ENCODE measurements at places on chromosomes 4 and X.

- DNase-seq = no peak
Measured at GRCh38 chrX:154329294-154329693, 33.7 kb downstream of the TKTL1 start.

- no peak for DNase-seq
Measured at GRCh38 chr4:94690851-94691254, 66.9 kb upstream of the BMPR1B start.

DNA sequence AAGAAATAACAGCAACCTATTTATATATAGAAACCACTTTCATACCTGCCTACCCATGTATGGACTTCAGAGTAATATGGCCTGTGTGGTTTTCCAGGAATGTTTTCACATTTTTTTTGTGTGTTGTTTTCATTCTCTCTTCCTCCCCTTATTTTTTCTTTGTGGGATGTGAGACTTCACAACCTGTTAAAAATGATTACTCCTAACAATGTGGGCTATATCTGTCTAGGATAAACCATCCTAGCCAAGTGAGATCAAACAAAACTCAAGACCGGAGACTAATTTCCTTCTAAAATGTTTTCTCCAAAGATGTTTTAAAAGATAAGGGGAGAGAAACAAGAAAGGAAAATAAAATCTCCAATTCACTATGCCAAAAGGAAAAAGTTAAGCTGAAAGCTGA is 106.1 kb upstream of the DIPK2B start:
- DNase-seq = no peak

- no peak for DNase-seq
Measured at GRCh38 chrX:87337267-87337666, 180.3 kb upstream of the KLHL4 start.

GRCh38 chr4:159828687-159829086 is 725.8 kb downstream of the RAPGEF2 start:
- DNase-seq = no peak

DNA sequence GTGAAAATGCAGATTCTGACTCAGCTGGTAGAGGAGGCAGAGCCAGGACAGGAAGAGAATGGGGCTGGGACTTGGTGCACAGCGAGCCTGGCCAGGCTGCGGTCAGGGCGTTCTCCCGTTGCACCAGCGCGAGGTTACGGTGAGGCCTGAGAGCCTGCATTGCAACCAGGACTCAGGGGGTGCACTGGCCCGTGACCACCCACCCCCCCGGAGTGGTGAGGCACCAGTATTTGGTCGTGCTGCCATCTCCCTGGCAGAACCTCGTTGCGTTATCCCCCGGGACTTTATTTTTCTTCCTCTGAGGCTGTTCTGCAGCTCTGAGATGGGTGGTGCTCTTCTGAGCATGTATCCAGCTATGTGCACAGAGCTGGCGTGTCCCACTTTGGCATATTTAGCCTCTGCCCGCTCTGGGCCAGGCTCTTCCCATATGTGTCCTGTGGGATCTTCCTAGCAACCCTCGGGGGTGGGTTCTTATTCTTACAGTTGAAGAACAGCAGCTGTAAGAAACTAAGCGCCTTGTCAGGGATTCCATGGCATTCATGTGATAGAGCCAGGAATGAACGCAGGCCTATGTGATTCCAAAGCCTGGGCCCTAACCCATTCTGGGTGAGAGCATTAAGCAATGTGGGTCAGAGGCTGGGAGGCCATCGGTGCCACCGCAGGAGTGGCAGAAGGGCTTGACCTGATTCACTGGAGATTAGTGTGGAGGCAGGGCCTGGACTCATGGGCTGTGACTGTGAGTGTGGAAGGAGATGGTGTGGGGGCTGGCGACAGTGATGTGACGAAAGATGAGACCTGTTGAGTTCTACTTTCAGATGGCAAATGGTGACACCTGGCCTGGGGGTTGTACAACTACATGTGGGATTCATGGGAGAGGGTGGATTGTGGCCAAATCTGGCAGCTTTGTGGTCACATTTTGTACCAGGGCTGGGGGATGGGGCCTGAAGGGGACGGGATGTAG is 3.1 kb downstream of the TADA2B start:
- DNase-seq = no peak

DNA sequence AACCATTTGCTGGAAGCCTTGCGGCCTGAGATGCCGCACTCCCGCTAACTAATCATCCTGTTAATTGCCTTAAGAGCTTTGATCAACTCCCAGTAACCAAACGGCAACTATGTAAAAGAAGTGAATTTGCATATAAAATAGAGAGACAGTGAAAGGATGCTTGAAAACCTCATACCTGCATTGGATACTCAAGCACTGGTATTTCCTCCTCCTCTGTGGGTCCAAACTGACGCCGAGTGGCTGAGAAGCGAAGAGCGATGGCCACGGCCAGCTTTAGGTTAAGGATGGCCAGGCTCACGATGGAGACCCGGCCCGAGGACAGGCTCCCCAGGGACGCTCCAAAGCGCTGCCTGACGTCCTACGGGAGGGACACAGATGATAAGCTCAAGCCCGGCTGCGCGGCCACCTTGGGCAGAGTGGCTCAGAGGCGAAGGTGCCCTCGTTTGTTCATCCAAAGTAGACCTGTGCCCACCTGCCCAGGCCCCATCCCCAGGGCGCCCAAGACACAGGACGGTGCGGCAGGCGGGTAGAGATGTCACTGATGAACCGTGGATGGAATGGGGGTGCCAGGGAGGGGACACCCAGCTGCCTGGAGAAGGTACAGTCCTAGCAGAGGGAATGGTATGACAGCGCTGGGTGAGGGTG is 43.6 kb downstream of the ACOX3 start:
- DNase-seq = no peak

DNA sequence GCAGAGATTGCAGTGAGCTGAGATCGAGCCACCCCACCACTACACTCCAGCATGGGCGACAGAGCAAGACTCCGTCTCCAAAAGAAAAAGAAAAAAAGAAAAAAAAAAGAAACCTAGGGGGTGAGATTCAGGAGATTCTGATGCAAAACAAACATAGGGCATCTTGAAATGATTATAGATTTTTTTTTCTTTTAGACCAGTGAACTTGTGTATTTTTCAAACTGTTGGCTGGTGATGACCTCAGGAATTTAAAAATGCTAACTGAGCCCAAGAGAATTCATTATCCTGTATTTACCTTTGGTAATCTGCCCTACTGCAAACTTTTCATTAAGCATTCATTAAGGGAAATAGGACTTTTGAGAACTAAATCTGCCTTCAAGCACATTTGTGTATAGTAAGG is 20.6 kb downstream of the ATP10D start:
- DNase-seq = no peak

DNA sequence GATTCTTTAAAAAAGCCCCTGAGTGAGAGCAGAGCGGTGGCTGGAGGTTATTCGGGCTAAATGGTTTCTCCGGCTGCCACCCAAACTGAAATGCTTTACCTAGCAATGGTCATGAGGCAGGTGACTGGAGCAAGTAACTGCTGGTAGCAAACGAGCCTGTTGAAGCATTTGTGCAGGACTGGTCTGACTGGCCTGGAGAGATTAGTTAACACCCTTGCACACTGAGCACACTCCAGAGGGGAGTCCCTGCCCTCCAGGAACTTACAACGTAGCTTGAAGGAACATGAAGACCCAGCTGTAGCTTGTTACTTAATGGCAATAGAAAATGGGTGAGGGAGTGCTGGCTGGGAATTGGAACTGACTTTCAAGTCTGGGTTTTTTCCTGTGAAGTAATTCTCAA is 40.4 kb downstream of the CCNG2 start:
- no peak for DNase-seq

GRCh38 chr4:164204434-164204833 is 549.5 kb upstream of the SMIM31 start:
- DNase-seq = no peak

DNA sequence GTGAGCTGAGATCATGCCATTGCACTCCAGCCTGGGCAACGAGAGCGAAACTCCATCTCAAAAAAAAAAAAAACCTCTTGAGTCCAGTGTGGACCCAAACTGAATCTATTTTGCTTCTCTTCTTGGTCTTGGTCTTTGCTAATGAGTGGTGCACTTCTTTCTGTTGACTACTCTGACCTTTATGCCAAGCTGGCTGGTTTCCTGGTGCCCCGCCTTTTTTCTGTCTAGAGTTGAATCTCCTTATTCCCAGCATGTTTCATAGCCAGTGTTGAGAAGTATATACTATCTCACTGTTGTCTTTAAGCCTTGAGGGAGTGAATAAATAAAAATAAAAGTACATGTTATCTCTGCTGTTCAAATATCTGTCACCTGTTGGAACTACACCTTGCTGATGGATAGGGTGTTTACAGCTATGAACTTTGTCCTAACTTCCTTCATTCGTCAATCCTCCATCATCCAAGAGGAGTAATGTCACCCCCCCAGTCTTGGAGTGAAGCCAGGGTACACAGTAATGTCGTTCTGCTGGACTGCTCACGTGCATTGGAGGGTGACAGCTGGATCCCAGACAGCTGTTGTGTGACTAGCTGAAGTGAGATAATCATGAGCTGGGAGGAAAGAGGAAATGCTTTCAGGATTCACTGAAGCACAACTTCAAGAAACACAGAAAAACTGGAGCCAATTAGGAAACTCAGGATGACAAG is 99.3 kb upstream of the PRKG2 start:
- no peak for DNase-seq

DNA sequence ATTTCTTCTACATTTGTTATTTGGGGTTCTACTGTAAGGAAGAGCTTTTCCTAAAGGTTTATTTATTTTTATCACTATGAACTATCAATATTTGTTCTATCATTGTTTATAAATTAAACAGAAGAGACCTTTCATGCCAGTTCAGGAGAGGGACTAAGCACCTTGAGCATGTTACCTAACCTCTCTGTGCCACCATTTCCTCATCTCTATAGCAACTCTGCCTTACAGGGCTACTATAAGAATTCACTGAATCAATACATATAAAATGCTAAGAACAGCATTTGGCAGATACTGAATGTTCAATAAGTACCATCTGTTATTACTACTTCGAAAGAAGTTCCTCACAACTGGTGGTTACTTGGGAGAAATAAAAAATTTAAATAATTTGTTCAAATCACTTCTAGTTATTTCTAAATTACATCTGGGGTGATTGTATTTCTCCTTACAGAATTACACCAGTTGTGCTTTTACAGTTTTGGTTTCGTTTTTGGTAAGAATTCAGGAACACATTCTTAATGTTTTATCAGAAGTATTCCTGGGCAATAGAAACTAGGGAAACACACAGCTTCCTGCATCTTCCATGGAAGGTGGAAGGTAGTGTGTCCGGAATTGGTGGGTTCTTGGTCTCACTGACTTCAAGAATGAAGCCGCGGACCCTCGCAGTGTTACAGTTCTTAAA is 32.9 kb downstream of the EREG start:
- no peak for DNase-seq

DNA sequence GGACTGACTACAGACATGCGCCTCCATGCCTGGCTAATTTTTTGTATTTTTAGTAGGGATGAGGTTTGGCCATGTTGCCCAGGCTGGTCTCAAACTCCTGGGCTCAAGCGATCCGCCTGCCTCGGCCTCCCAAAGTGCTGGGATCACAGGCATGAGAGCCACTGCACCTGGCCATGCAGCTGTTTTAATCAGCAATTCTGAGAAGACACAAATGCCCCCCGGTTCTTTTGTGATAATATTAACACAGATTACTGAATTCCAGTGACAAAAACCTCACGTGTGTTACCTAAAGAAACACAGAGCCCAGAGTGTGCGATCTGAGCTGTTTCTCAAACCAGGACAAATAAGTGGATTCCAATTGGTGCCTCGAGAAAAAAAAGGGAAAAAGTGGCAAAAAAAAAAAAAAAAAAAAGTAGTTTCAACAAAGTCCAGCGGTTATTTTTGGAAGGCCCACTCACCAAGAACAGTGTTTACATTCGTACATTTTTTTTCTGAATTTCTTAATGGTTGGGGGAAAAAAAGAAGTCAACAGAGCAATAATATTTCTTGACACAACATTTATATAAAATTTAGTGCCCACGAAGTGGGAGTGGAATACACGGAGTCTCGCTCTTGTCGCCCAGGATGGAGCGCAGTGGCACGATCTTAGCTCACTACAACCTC is 17.2 kb downstream of the DHRSX start:
- no peak for DNase-seq

DNA sequence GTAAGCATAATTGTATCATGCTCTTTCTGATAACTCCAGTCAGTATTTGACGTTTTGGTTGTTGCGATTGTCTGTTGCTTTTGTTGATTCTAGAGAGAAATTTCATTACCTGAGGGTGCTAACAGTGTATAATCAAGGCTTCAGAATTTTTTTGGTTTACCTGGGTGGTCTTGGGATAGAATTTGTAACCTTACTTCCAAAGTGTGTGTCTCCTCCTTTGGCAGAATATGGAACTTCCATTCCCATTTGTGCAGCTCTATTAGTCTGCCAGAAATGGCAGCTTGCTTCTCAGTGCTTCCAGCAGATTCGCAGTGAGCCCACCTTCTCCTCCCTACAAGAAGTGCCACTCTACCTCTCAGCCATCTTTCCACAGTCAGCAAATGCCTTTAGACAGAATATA is 5.3 kb downstream of the COPS4 start:
- no peak for DNase-seq

DNA sequence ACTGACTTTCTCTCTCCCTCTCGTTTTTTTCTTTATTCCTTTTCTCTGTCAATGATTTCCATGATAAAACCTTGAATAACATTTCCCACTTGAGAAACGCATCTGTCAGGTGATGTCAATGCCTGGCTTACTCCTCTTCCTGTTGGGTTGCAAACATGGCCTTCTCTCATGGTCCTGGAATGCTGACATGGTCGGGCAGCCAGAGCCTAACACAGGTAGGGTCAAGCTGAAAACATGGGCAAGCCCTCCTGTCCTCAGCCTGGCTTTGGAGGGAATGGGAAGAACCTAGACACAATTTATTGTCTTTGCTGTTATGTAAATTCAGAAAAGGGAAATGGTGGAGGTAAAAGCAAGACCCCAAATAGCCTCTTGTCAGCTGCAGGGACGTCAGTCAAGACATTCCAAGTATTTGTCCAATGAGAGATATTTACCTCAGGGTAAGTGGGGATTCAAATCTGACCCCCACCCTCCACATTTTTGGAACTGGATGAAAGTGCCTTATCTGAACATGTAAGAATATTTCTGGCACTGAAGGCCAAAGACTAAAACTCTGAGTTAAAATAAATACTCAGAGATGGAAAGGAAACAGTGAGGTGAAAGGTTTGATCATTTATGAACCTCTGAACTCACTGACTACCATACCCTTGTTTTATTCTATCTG is 473.8 kb downstream of the SPRY1 start:
- DNase-seq = no peak

DNA sequence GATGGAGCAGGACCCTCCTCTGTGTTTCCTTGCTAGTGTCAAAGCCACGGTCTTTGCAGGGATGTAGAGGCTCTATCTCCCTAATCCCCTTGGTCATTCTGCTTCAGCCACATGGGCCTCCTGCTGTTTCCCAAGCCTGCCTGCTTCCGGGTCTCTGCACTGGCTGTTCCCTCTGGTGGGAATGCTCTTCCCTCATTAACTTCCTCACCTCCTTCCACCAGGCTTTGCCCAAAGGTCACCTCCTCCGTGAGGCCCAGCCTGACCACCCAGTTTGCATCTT is 56.6 kb downstream of the ABLIM2 start:
- DNase-seq = no peak

GRCh38 chrX:71619193-71619592 is 882 bp upstream of the CXCR3 start:
- DNase-seq = no peak

GRCh38 chrX:72644946-72645345 is 69.2 kb downstream of the PHKA1 start:
- DNase-seq = no peak
